ENCODE measurements at places on chromosomes 3 and 15.

GRCh38 chr15:89893027-89893426 is 767 bp downstream of the AP3S2 start:
- DNase-seq = no peak

- no peak for DNase-seq
Observed at GRCh38 chr3:152428577-152428976, 159.8 kb downstream of the MBNL1 start.

DNA sequence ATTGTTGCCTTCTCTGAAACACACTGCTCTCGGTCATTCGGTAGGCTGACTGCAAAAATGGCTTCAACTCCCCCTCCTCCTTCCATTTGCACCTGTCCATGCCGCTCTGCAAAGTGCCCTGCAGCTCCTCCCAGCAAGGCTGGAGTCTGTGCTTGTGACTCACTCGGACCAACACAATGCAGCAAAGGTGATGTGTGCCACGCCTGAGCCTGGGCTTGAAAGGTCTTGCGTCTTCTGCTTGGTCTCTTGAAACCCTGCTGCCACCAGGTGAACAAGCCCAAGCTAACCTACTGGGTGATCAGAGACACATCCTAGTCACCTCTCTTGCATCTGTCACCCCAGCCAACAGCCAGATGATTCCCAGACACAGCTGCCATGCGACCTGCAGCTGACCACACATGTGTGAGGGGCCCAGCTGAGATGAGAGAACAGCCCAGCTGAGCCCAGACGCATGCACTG is 71.1 kb downstream of the MGLL start:
- DNase-seq = no peak

DNA sequence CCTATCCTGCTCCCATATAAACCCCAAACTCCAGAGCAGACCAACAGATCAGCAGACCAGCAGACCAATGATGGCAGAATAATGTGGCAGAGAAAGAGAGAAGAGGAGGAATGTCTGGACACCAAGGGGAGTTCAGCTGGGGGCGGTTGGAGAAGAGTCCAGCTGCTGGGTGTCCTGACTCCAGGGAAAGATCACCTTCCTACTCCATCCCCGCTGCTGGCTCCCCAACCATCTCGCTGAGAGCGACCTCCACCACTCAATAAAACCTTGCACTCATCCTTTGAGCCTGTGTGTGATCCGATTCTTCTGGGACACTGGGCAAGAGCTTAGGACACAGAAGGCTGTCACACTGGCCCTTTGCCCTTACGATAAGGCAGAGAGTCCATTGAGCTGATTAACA is 12.8 kb upstream of the PLAAT1 start:
- DNase-seq = no peak

DNA sequence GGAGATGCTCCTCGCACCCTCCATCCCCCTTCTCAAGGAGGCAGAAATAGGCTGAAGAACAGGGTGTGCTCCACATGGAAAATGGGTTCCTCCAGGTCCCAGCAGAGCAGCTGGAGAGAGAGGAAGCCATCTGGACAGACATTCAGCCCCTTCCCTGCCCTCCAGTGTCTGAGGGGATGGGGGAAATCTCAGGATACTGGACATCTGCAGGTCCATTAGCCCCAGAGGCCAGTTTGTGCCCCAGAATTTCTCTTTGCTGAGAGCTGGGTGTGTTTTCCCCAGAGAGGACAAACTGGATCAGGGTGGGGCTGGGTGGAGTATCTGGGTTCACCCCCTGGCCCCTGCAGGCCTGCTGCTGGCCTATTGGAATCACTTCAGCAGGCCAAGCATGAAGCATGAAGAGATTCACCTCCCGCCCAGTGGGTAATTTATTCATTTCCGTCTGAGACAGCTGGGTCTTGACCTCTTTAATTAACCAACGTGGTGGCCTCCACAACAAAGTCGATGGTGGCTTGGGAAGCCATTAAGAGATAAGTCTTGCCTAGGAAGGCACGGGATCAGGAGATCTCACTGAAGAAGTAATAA is 4.6 kb downstream of the FAM3D start:
- no peak for DNase-seq

DNA sequence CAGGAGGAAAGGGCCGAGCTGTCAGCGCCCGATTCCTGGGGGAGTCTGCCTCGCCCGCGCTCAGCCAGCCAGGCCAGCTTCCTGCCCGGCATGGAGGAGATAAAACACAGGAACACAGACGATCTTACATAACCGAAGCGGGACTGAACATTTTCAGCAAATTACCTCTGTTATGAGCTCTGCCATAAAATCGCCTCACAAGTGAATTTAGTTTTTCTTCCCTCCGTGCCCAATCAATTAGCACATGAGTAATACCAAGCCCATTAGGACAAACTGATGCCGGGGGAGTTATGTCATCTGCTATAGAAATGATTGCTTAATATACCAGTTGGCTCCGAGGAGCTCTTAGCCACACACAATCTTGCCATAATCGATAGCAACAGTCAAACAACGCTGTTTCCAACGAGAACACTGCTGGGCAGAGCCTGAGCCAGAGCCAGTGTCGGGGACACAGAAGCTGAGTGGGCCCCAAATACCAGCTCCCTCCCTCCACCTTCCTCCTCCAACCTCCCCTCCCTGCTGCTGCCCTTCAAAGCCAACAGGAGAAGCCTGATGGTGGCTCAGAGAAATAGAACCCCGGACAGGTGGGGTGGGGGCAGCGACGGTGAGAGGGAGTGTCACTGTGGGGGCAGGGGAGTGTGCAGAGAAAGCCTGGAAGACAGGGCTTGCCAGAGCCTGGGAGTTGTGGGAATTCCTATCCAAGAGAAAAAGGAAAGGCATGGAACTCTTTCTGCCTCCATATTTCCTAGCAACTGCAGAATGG is 279.4 kb upstream of the TLE3 start:
- DNase-seq = no peak

- DNase-seq = no peak
Observed at GRCh38 chr3:72258361-72259141, 473.6 kb upstream of the PROK2 start.

GRCh38 chr3:30449290-30449632 is 157.1 kb upstream of the TGFBR2 start:
- no peak for DNase-seq

- no peak for DNase-seq
Observed at GRCh38 chr15:62875626-62876021, 166.9 kb upstream of the TPM1 start.

GRCh38 chr3:46646700-46647099 is 34.4 kb downstream of the FAM240A start:
- no peak for DNase-seq

DNA sequence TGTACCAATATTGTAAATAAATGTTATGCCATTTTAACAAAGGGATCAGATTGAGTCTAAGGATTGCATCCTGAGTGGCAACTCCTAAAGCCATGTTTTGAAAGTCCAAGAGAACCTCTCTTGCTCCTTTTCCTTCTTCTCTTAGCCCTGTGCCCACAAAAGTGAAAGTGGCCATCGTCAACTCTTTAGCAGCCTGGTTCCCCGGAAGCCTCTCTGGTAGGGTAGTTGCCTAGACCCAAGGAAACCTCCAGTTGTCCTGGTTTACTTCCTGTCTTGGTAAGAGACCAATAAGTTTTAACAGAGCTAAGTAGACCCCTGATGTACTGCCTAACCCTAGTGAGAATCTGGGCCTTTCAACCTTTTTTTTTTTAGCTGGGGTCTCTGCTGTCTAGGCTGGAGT is 10.2 kb upstream of the ITPKA start:
- DNase-seq = no peak

DNA sequence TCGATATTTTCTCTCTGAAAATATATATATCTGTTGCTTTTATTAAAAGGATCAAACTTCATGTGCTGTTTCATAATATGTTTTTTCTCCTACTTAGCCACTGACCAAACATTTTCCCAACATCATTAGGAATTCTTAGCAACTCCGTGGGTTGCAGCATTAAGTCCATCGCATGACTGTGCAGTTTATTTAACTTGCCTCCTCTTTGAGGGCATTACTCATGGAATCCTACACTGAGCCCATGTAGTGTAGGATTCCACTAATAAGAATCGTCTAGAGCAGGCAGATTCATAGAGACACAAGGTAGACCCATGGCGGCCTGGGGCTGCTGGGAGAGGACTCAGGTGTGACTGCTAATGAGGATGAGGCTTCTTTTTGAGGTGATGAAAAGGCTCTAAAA is 49.3 kb downstream of the CMTM6 start:
- peak; percentile 16 for DNase-seq

DNA sequence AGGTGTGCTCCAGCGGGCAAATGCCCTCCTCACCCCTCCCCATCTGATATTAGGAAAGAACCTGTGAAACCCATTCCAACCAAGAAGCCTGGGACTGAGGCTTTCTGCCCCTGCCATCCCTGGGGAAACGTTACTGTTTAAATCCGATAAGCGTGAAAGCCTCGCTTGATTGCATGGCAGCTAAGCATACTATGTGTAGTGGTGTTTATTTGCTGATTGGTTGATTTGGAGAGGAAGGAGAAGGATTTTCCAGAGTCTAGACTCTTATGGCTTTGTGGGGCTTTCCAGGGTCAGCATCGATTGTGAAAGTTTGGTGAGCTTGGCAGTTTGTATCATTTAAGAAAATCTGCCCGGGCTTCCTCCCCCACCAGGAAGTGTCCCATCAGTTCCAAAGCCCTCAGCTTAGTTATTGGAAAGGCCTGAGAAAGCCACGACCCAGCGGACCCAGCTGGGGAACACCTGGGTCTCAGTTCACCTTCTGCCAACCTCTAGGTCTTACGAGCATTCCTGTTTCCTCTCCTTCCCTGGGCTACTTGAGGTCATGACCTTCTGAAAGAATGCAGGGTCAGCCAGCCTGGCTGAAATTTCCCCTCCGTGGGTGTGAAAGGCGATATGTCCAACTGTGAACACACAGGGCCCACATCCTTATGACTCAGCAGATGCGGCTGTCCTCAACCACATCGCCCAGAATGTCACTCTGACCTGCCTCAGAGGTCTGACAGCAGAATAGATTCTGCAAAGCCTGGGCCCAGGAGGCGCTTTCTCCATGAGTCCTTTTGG is 62.8 kb upstream of the HERC1 start:
- no peak for DNase-seq

DNA sequence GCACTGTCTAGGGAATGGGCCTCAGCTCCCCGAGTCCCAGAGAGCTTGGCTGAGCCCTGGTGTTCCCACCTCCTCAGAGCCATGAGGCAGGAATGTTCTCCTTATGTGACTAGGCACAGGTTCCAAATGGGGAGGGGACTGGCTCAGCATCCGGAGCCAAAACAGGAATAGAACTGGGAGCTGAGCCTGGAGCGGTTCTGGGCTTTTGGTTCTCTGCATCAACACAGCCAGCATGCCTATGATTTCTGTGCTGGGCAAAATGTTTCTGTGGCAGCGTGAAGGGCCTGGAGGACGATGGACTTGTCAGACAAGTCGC is at the start of gene FAM131A:
FAM131A (plus strand) TSS at position 202 of the 316 bp plus-strand sequence; CDS start at position 233, 31 bp downstream.
- peak; percentile 87 for DNase-seq

DNA sequence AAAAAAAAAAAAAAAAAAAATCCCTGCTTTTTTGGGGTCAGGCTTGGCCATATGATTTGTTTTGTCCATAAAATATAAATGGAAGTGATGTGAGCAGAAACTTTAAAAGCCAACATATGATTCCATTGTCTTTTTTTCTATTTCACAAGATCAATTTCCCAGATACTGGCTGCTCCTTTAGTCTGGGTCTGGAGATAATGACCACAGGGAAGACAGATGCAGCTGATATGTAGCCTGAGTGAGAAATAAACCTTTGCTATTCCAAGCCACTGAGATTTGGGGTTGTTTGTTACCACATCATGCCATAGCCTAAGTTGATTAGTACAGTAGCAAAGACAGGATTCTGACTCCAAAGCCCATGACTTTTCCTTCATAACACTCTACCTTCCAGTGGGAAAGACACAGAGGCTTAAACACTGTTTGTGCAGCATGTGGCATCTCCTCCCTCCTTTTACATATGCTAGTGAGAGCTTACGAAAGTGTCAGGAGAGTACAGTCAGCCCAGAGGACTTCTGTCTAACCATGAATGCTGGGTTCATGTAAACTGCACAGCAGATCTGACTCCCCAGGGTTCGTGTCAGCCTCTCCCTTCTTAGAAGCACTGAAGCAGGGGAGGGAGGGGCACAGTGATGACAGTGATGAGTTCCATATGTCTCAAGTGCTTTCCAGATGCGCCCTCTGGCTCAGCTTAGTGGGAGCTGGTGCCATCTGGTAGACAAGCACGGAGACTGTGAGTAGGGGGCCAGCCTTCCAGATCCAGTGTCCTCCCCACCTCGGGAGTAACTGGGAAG is 36.7 kb upstream of the SLC7A14 start:
- DNase-seq = peak; percentile 56

DNA sequence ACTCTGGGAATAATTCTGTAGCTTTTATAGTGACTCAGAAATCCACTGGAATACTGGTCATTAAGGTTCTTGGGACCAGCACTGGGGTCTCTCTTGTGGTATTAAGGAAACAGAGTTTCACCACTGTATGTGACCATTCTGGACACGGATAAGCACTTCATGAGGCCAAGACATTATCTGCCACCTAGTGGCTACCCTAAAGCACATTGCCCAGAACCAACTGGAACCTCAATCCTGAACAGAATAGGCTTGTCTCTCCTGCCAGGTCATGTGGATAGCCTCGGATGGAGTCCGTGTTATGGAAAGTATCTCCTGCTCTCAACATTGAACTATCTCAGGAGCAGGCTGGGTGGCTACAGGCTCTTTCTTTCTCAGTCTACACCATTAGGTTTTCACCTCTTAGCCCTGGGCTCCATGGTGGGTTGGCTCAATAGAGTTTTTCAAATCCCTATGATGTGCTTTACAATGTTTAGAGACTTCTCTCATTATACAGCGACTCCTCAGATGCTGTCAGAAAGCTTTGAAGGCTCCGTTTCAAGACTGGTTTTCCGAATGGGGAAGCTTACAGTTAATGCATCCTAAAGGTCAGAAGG is 167.6 kb upstream of the ST8SIA2 start:
- DNase-seq = no peak

DNA sequence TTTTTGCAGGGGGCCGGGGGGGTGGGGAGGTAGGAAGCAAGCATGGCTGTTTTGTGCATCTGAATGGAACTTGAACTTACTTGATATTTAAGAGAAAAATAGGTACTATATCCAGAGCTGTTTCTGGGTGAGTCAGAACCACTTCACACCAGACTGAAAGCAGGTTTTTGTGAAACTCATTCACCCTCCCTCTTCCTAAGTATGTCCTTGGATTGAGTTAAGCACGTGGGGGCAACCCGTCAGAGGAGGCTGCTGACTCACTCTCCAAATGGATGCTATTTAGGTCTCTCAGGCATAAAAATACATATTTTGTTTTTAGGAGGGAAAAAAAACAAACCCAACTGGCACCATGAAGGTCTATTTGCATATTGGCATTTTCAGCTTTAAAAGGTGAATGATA is 270.3 kb downstream of the RYR3 start:
- no peak for DNase-seq
